Anterior cingulate cortex (tissue), 58 donors: ENCODE measurements at places on chromosomes 16 and 17.

DNA sequence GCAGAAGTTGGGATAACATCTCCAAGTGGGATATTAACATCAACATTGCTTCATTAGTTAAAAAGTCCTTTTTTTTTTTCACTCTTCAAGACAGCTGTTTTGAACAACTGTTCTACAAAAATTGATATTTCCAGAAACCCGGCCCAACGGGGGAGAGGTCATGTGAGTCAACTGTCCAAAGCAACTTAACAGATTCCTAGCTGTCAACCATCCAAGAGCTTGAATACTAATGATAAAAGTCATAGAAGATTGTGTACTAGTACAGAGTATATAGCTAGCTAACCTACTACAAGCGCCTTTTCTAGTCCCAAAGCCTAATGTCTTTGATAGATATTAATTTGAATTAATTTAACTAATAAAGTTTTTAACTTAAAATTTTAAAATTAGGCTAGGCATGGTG is 172.0 kb downstream of the CYB561 start:
- DNase-seq: no peak

GRCh38 chr17:48107137-48108055 is at the start of gene SNX11:
TSS of gene SNX11 (plus strand) at chr17:48107766. CDS start at chr17:48112044, 4,278 bp downstream.
- DNase-seq: peak; percentile 89

GRCh38 chr16:2881783-2882649 is 999 bp upstream of the FLYWCH2 start:
- DNase-seq: no peak

DNA sequence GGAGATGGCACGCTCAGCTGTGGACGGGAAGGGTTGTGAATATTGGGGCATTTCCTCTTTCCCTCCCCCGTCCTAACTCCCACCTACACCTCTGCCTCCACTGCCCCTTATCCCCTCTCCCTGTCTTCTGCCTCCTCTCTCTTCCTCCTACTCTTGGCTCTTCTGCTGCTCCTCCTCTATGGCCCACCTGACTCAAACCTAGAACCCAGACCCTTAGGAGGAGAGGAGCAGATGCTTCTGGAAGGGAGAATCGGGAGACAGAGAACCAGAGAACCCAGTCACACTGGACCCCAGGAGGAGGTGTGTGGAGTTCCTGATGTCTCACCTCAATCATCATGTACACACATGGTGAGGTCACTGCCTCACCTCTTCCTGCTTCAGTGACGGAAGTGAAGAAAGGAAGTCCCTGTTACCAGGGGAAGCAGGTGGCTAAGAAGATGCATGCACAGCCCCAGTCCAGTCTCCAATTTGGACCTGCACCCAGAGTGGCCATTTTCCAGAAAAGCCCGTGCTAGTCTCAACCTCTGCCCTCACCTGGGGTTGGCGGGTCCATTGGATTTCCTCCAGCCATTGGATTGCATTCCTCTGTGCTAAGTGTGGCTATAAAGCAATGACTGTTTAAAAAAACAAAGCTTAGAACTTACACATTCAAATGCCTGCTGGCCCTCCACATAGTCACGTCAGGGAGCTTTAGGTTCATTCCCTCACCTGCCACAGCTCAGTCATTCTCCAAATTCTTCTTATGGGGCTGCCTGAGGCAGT is 4.0 kb downstream of the RNF222 start:
- DNase-seq: no peak

DNA sequence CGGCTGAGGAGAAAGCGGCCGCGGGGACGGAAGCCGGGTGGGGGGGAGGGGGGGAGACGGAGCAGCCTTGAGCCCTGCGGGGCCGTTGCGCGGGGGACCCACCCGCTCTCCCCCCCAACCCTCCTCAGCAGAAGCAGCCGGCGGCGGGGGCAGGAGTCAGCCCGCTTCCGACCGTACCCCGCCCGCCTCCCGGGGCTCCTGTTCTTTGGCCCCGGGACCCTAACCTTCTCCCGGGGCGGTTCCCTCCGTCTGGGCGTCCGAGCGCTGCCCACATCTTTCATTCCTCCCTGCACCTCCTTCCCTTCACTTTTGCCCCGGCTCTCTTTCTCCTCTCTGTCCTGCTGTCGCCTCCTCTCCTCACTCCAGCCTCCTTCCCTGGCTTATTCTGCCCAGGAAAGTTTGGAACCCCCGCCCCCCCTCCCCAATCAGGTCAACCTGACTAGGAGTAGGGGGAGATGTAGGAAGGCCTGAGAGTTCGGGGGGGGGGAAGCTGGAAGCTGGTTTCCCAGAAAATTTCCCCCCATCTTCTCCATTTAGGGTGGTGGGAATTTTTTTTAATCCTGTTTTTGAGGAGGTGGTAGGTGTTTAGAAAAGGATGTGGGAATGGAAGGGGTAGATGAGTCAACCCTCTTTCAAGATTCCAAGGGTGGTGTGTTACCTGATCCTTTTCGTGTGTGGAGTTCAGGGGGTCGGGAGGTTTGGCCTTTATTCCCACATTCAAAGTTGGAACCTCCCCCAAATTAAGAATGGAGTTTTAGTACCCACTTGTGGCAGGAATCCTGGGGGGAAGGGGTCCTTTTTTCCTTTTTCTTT is 427 bp upstream of the NLK start:
- no peak for DNase-seq

GRCh38 chr17:14297161-14297851 is 3.6 kb upstream of the HS3ST3B1 start:
- DNase-seq: no peak

GRCh38 chr16:14337303-14338191 is 266.4 kb downstream of the MRTFB start:
- DNase-seq: no peak
